ENCODE measurements at places on chromosomes 4 and X.

- no peak for DNase-seq
Observed at GRCh38 chr4:84481077-84481859, 17.8 kb downstream of the NKX6-1 start.

DNA sequence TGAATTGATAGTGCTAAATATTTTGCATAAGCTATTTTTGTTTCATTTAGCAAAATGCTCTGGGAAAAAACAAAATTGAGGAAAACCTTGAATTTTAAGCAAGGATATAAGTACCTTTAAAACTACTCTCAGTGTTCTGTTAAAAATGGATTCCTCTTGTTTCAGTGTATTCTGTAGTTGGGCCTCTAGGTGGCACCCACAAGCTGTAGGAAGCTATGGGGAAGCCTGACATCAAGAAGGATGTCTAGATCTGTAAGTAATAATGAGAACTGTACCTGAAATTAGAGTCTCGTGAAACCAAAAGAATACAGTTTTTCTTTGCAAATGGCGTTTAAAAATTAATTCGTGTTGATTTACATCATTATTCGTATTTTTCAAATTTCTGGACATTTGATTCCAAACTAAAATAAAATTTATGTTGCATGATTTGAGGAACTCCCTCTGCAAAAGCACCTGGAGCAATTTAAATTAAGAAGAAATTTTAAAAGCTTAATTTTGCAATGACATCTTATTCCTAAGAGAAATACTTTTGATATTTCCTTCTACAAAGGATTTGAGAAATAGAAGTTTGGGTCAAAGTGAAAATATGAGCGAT, 51.2 kb downstream of the TMPRSS11E start:
- peak; percentile 32 for DNase-seq

DNA sequence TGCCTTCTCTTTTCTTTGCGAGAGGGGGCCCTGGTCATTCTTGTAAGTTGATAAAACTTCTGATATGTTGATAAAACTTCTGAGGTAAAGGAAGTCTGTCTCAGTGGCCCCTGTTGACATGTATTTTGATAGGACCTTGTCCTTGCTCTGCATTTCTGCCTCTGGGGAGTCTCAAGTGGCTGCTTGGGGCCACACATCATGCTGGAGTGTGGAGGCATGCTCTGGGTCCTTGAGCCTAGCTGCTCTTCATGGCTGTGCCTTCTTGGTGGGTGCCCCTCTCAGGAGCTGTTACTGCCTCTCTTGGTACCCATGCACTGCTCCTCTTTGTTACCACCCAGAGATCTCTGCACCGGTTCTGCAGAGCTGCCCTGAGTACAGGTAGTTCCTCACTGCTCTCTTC, 14.2 kb downstream of the NSD2 start:
- DNase-seq: no peak

GRCh38 chr4:42151568-42152506, 618 bp downstream of the BEND4 start:
- DNase-seq: no peak

DNA sequence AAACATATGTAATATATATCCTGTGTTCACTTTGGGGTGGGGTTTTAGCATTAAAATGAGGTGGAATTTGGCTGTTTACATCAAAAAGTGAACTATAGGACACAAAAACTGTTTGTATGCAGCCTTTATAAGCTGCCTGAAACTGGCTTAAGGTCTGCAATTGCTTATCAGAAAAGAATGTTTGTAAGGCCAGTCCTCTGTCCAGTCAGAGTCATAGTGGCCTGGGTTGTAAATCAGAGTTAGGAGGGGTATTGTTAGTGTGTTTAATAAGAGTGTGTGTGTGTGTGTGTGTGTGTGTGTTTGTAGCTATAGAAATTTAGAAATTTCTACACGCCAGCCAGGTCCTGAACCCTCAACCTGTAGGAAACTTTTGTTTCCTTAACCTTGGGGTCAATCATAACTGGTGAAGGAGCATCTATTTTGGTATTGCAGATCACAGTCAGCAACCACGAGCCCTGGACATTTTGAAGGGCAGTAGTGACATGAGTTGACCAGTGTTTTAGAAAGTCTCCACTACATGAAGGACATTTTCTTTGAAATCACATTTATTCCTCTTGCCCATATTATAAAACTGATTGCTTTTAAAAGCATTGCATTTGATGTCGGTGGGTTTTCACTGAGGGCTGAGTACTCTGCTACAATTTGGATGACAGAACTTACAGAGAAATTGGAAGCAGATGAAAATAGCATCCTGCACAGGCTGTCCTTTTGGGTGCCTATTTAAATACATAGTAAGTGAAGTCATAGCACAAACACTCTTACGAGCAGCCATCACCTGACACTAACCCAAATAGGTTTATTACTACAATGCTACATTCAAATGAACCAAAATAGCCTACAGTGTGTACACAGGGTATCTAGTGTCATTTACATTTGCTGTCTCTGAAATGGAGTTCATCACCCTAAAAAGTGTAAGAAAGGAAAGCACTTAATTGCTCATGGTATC, 11.2 kb upstream of the TMEM154 start:
- DNase-seq: no peak

GRCh38 chr4:186298031-186298647, 32.1 kb downstream of the F11 start:
- no peak for DNase-seq

Data from activated CD8-positive, alpha-beta memory T cell treated with anti-CD3 and anti-CD28 coated beads for 1 hour (primary cell).